ENCODE measurements at places on chromosomes 5 and 9.

- DNase-seq: no peak
These were observed 12.1 kb upstream of the LAMC3 start for GRCh38 chr9:130996676-130997394.

- DNase-seq: no peak
These were observed 71.6 kb upstream of the FSTL4 start for GRCh38 chr5:133683646-133684596.

GRCh38 chr5:115657881-115658233, 32.0 kb upstream of the TMED7 start:
- no peak for DNase-seq

DNA sequence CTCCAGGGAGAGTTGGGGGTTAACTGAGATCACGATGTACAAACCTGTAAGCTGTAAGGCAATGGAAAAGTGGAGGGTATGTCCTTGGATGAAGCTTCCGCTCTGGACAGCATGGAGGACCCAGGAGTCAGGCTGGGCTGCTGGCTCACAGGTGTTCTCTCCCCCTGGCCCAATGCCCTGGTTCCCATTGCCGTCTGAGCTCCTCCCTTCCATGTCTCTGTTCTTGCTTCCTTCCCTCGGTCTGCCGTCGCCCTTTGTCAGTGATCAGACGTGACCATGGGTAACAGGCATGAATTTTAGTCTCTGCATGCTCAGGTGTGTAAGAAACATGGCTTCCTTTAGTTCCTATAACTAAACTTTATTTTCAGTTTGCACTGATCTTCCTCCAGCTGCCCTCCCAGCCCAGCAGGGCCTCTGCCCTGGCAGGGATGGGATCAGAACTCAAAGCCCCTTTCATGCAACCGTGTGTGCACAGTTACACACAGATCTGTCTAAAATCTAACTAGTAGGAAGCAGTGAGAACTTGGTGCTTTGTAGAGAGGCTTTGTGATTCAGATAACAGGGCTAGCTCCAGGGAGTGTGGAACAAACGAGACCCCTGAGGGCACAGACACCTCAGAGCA, 51.7 kb upstream of the KCNMB1 start:
- no peak for DNase-seq

DNA sequence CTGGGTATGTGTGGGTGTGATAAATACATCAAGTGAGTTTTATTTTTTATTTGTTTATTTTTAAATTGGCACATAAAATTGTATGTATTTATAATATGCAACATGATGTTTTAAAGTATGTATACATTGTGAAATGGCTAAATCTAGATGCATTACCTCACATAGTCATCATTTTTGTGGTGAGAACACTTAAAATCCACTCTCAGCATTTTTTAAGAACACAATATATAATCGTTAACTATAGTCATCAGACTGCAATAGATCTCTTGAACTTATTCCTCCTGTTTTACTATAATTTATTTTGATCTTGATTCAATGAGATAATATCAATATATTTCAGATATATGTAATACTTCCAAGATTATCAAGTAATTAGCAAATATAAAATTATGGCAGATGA, 93.9 kb upstream of the ALDH1A1 start:
- DNase-seq: no peak

DNA sequence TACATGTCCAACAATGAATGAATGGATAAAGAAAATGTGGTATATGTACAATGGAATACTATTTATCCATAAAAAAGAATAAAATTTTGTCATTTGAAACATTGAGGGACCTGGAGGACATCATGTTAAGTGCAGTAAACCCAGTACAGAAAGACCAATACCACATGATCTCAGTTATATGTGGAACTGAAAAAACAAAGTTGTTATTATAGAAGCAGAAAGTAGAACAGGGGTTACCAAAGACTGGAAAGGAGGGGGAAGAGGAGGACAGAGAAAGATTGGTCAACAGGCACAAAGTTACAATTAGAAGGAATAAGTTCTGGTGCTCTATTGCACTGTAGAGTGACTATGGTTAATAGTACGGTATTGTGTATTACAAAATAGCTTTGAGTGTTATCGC, 233.8 kb downstream of the SEMA6A start:
- no peak for DNase-seq

- DNase-seq: no peak
These were observed 19.3 kb downstream of the KCNIP1 start for GRCh38 chr5:170523142-170523551.

DNA sequence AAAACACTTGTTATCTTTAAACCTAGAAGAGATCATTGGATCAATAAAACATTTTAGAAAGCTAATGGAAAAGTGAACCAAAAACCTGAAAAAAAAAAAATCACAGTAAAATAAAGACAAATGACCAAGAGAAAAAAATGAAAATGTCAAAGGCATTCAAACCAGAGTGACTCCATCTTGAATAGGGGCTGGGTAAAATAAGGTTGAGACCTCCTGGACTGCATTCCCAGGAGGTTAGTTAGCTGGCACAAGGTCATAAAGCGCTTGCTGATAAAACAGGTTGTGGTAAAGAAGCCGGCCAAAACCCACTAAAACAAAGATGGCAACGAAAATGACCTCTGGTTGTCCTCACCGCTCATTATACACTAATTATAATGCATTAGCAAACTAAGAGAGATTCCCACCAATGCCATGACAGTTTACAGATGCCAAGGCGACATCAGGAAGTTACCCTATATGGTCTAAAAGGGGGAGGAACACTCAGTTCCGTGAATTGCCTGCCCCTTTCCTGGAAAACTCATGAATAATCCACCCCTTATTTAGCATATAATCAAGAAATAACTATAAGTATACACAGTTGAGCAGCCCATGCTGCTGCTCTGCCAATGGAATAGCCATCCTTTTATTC, 116.7 kb upstream of the NEK6 start:
- DNase-seq: no peak

GRCh38 chr5:104650313-104651055, 1087.9 kb upstream of the NUDT12 start:
- DNase-seq: no peak

- no peak for DNase-seq
These were observed 111.1 kb upstream of the KLF9 start for GRCh38 chr9:70525519-70525918.

- DNase-seq: no peak
These were observed 9.1 kb downstream of the BRD3 start for GRCh38 chr9:134058716-134059115.

- DNase-seq: no peak
These were observed 22.1 kb downstream of the ELP1 start for GRCh38 chr9:108911820-108912219.

- no peak for DNase-seq
These were observed 135.9 kb upstream of the ADAMTSL1 start for GRCh38 chr9:18338042-18338441.

DNA sequence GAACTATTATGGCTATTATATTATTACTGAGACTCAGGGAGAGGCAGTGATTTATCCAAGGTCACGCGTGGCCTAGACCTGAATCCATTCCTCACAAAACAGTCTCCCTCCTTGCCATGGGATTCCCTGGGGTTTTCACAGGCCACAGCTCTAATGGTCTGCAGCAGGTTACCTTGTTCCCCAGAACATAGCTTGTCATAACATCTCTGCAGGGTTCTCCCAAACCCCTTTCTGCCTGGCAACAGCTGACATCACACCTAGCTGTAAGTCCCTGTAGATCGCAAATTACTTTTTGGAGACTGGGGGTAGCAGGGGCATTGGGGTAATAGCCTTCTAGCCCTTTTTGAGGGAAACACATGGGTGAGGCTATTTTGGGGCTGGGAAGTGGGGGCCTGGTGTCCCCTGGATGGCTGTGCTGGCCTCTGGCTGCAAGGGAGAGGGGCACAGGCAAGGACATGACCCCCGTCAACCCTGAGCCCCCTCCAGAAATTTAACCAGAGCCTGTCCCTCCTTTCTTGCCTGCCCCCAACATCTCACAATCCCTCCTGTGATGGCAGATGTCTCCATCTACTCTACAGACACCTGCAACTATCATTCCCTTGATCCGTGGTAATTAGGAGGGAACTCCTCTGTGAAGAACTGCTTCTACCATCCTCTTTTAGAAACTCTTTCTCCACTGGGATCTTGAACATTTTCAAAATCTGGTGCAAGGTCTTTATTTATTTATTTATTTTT, 1.3 kb downstream of the CD74 start:
- peak; percentile 69 for DNase-seq

GRCh38 chr9:132989014-132989310, 10.5 kb downstream of the GFI1B start:
- no peak for DNase-seq

DNA sequence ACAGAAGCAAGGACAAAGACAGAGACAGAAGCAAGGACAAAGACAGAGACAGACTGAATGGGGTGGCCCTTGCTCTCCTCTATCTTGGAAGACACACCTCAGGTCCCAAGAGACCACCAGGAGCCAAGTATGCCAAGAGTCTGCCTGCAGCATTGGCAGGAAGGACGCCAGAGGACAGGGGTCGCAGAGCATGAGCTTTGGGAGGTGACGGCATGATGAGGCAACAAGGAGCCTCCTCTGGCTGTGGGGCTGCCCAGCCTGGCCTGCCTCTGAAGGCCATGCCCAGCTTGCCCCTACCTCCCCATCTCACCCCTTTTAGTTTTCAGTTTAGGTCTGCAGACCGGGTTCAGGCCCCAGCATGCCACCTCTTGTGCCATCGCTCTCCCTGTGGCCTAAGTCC, 17.6 kb downstream of the PDGFRB start:
- DNase-seq: no peak

GRCh38 chr5:177169271-177169670, 35.7 kb downstream of the NSD1 start:
- DNase-seq: no peak

Data from CD4-positive, alpha-beta T cell treated with Interleukin-2 at 100 ng/mL for 4 hours (primary cell).